ENCODE measurements at places on chromosomes 13 and 19.

- DNase-seq: peak; percentile 89
Observed at GRCh38 chr19:43555185-43555770, 20.0 kb downstream of the XRCC1 start.

- DNase-seq: no peak
Observed at GRCh38 chr13:89432997-89433396, 1761.8 kb downstream of the SLITRK5 start.

DNA sequence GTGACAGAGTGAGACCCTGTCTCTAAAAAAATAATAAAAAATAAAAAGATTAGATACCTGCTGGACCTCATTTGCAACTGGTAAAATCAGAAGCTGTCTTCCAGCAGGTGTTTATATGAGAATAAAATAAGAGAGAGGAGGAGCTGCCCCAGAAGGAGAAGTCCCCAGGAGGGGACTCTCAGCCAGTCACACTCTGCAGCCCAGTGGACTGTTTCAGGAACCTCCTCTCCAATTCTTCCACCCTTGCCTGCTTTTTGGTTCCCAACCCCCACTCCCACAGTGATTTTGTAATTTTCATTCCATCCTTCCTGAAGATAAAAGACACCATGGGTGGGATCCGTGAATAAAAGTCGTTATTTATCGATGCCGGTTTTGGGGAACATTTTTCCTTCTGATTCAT lies 56.9 kb upstream of the TSHZ3 start:
- DNase-seq: no peak

GRCh38 chr13:45564133-45564776 lies 51.3 kb downstream of the ERICH6B start:
- no peak for DNase-seq

GRCh38 chr19:12664406-12665280 lies 1.9 kb downstream of the MAN2B1 start:
- DNase-seq: no peak

DNA sequence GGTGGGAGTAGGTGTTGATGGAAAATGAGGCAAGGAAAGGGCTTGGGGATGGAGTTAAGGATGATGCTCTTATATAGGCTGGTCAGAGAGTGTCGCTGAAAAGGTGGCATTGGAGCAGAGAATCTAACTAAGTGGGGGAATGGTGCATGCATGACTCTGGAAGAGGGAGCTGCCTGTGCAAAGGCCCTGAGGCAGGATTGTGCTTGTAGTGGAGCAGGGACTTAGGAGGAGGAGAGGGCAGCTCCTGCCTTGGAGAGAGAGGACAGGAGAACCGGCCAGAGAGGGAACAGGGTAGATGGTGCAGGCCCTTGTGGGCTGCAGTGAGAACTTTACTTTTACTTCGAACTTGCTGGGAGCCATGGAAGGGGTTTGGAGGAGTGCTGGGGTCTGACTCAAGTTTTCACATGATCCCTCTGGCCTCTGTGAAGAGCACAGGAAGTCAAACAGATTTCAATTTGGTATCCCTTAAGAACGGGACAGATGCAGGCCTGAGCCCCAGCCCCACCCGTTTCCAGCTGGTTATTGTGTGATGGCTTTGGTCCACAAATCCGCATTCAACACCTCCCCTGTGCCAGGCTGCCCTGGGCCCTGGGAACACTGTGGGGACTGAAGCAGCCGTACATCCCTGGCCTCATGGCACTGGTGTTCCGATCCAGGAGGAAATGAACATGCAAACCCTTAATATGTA lies 7.0 kb downstream of the AP2A1 start:
- no peak for DNase-seq

DNA sequence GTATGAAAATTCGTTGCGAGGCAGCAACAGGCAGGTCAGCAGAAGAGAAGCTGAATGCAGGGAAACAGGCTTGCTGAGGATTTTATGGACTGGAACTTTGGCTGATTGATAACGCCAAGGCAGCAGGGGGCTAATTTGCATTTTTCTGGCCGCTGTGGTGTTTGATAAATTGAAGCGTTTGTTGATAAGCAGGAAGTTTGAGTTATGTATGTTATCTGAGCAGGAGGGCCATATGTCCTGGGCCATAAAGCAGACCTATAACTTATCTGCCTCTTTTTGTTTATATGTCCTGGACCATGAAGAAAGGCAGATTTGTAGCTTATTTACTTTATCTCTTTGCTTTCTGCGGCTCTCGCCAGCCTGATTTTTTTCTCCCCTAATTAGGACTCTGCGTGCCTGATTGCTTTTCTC lies 65.9 kb downstream of the ZNF627 start:
- no peak for DNase-seq

- DNase-seq: no peak
Observed at GRCh38 chr19:55013596-55013995, 24.5 kb downstream of the GP6 start.

DNA sequence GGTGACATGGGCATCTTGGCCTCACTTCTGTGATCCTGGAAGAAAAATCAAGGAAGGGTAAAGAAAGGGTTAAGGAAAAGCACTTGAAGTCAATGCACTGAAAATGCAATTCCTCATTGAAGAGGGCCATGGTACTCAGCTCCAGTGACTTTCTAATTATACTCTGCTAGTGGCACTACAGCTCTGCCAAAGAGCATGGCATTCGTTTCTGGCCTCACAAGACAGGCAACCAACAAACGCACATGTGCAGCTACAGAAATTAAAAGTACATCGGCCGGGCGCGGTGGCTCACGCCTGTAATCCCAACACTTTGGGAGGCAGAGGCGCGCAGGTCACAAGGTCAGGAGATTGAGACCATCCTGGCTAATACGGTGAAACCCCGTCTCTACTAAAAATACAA lies 21.8 kb downstream of the SACS start:
- DNase-seq: no peak

DNA sequence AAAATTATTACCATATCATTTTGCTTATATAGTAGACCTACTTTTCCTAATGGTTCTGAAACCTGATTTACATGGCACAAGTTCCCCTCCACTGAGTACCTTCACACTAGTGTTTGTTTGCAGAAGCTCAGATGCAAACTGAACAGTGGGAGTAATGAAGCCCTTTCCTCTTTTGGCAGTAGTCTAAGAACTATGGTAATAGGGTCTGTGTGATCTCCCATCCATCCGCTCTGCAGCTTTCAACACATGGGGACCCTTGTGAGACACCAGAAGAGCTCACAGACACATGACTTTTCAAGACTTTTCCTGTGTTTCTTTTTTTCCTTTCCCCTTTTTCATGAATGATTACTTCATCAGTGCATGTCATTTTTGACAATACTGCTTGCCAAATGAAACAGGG lies 336.0 kb downstream of the ATP8A2 start:
- no peak for DNase-seq

DNA sequence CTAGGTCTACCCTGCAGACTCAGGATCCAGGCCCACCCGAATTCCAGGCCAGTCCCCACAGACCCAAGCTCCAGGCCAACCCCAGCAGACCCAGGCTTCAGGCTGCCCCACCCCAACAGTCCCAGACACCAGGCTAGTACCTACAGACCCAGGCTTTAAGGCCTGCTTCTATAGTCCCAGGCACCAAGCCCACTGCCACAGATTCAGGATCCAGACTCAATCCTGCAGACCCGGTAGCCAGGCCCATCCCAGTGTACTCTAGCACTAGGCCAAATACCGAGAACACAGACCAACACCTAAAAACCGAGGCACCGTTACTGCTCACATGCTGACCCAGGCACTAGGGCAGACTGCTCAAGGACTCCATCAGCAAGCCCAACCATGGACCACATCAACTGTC lies 862.3 kb downstream of the UQCRFS1 start:
- DNase-seq: no peak

DNA sequence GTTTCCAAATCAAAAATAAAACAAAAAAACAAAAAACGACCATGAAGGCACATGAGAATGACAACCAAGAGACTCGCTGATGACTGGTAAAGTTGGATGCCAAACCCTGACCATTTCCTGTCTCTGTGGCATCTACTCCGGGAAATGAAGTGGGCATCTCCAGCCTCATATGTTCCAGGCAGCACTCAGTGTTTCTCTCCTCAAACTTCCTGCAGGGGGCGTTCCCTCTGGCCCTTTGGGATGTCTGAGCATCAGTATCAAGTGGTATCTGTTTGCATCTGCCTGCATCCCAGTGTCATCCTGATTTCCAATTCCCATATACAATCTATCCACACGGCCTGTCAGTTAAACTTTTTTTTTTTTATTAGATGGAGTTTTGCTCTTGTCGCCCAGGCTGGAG lies 9.8 kb upstream of the SIGLEC12 start:
- no peak for DNase-seq

DNA sequence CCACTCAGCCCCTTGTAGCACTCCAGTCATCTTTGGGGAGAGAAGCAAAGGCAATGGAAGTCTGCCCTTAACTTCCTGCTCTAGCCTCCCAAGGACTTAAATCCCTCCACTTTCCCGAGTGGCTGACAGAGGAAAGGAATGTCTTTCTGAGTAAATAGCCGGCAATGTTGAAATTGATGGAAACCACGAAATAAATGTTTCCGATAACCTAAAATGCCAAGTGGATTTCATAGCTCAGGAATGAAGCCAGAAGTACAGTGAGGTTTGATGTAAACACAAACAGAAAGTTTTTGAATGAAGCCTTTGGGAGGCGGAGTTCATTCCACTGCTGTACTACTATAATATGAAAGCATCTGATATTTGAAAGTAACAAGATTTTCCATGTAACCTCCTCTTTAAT lies 14.0 kb upstream of the TBC1D4 start:
- no peak for DNase-seq

DNA sequence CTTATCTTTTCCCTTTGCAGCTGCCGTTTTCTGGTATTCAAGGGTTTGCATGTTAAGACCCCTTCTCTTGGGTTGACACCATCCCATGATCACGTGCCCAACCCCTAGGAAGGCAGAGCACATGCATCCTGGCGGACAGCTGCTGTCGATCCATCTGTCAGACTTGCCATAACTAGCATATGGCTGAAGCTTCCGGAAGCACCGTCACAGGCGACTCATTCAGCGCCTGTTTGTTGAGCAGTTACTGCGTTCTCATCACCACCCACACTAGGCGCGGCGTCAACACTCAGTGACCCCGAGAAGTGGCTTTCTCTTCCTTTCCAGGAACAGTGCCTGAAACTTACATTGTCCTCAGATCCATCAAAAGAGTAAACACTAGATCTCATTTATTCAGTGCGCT lies 93.6 kb downstream of the SOX1 start:
- DNase-seq: no peak

DNA sequence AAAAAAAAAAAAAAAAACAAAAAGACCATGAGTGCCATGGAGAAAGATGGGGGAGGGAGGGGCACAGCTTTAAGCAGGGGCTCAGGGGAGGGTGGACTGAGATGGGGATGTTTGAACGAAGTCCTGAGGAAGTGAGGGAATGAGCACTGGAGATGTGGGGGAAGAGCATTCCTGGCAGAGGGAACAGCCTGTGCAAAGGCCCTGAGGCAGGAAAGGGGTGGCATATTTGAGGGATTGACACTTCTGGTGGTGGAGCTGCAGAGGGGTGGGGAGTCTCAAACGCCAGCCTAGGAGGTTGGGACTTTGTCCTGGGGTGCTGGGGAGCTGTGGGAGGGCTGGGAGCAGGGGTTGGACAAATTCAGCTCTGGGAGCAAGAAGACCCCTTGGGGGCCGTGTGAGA lies 29.2 kb downstream of the MYH14 start:
- no peak for DNase-seq

GRCh38 chr13:34152409-34152808 lies 334.5 kb downstream of the RFC3 start:
- DNase-seq: no peak

GRCh38 chr19:35601971-35602370 lies 10.6 kb upstream of the HAUS5 start:
- no peak for DNase-seq

DNA sequence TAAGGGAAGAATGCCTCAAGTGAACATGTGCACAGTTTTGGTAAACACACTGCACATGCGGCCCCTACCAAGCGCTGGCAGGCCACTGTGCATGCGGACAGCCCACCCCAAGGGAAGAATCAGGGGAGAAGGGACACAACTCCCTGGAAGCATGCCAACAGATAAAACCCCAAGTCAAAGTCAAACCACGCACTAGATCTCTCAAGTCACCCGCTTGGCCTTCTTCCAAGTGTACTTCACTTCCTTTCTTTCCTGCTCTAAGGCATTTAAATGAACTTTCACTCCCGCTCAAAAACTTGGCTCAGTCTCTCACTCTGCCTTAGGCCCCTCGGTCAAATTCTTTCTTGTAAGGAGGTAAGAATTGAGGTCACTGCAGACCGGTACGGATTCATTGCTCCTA lies 4.6 kb upstream of the RFXAP start:
- no peak for DNase-seq

GRCh38 chr13:71430681-71431080 lies 436.3 kb downstream of the DACH1 start:
- no peak for DNase-seq

- DNase-seq: no peak
Observed at GRCh38 chr13:50691681-50692263, 151.7 kb downstream of the DLEU7 start.

DNA sequence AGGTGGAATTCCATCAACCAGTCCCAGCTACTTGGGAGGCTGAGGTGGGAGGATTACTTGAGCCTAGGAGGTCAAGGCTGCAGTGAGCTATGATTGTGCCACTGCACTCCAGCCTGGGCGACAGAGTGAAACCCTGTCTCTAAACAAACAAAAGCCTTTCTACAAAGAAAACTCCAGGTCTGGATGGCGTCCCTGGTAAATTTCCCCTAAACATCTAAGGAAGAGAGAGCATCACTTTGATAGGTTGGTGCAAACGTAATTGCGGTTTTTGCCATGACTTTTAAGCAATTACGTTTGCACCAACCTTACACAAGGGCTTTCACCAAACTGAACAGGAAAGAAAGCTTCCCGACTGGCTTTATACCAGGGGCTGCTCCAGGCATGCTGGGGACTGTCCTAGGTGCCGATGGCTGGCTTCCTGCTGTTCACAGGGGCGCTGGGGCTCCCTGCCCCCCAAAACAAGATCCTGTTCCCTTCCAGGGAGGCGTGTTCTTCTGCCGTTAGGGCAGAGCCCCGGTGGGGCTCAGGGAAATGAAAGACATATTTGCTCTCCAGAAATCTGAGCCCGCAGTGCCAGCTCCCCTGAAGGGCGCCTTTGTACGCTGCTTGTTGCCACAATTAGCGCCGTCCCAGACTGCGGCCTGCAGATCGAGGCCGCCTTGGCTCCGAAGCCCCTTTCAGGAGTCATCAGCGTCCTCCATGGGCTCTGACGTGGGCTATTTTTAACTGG lies 38.7 kb upstream of the KLF2 start:
- DNase-seq: no peak

DNA sequence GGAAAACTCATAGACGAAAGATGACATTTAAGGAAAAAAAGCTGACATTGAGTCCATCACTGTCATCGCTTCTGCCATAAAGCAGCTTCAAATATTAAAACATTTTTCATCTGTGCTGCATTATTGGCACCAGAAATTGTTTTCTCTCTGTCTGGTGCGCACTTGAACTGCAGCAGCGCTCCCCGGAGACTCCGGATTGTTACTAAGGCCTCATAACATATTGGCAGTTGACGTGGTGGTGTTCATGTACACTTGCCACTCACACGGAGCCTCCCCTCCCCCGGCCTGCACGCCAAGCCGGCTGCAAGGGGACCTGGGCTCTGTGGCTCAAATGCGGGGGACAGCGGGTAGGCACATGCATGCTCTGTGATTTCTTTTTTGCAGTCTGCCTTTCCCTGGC lies 203.2 kb downstream of the TSHZ3 start:
- no peak for DNase-seq
